ENCODE measurements at places on chromosomes 3 and 15.

DNA sequence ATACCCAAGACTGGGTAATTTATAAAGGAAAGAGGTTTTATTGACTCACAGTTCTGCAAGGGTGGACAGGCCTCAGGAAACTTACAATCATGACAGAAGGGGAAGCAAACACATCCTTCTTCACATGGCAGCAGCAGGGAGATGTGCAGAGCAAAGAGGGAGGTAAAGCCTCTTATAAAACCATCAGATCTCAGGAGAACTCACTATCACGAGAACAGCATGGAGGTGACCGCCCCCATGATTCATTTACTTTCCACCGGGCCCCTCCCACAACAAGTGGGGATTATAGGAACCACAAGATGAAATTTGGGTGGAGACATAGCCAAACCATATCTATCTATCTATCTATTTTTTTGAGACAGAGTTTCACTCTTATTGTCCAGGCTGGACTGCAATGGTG is 5.4 kb downstream of the GDPGP1 start:
- no peaks in the 10 kb centered on the region for H3K27me3 ChIP-seq
- H3K27ac ChIP-seq: no peak overlapping the region
- H3K4me1 ChIP-seq: peaks cover 9% of the 10 kb centered on the region

DNA sequence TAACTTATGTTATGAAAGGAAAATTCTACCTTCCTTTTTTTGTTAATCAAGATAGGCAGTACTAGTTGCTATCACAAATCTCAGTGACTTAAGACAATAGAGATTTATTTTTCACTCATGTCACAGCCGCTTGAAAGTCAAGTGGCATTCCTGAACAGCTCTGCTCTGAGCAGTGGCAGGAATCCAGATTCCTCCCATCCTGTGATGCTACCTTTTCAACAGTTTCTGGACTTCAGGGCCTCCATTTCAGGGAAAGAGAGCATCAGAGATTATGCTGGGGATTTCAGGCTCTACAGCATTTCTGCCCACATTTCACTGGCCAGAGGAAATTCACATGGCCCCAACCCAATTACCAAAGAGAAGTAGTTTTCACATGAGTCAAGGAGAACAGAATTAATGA is 83.4 kb downstream of the IL1RAP start:
- H3K36me3 ChIP-seq: no peaks in the 10 kb centered on the region
- no peak for DNase-seq
- H3K4me3 ChIP-seq: no peak overlapping the region

GRCh38 chr3:106678657-106679390 is 698.4 kb upstream of the CCDC54 start:
- no peaks in the 10 kb centered on the region for H3K4me1 ChIP-seq
- H3K27me3 ChIP-seq: peaks cover 36% of the 10 kb centered on the region
- no peaks in the 10 kb centered on the region for H3K36me3 ChIP-seq
- no peak for DNase-seq
- H3K4me3 ChIP-seq: no peak overlapping the region

- DNase-seq: no peak
- peaks cover 36% of the 10 kb centered on the region for H3K36me3 ChIP-seq
- H3K4me3 ChIP-seq: no peak overlapping the region
Observed at GRCh38 chr15:44541282-44541958, 4.5 kb downstream of the EIF3J start.

DNA sequence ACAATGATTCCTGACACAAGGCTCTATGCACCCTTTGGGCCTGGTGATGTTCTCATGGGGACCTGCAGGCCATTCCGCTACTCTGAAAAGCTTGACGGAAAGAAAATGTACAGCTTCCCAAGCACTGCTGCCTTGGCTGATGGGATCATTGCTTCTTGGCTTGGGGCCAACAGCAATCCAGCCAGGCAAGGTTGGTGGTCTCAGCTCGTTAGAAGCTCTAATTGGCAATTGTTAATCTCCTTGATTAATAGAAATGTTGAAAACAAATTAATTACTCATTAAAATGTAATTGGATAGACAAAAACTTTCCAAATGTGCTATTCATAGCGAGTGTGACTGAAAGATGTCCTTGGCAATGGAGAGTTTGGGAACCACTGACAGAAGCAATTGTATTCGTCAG is 16.3 kb upstream of the MYZAP start:
- no peak overlapping the region for H3K4me3 ChIP-seq
- H3K27ac ChIP-seq: no peak overlapping the region
- DNase-seq: no peak
- peaks cover 73% of the 10 kb centered on the region for H3K27me3 ChIP-seq

- H3K4me3 ChIP-seq: no peak overlapping the region
- no peaks in the 10 kb centered on the region for H3K4me1 ChIP-seq
- no peaks in the 10 kb centered on the region for H3K36me3 ChIP-seq
- no peak overlapping the region for H3K27ac ChIP-seq
Observed at GRCh38 chr3:187263270-187263669, 28.3 kb downstream of the MASP1 start.

- H3K4me1 ChIP-seq: no peaks in the 10 kb centered on the region
- no peaks in the 10 kb centered on the region for H3K36me3 ChIP-seq
- DNase-seq: no peak
- peaks cover 16% of the 10 kb centered on the region for H3K27me3 ChIP-seq
- no peak overlapping the region for H3K4me3 ChIP-seq
Observed at GRCh38 chr3:32821686-32822296, 4.0 kb downstream of the TRIM71 start.

- no peak for DNase-seq
- H3K27ac ChIP-seq: no peak overlapping the region
- H3K27me3 ChIP-seq: no peaks in the 10 kb centered on the region
- H3K4me3 ChIP-seq: no peak overlapping the region
- no peaks in the 10 kb centered on the region for H3K36me3 ChIP-seq
Observed at GRCh38 chr3:83218383-83219200, 1457.1 kb upstream of the GBE1 start.

DNA sequence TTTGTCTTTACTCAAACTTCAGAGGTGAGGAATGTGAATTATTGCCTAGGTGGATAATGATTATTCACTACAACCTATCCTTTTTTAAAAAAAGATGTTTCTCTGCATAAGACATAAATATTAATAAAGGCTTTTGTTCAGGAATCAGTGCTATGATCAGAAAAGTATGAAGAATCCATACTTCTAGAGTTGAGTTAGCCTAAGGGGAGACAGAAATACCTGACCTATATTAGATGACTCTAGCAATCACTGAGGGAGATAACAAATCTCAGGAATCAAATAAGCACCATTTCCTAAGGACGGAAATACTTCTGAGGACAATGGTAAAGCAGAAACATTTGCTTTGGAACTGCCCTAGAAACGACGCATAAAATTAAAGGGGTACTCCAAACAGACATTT is 763.8 kb downstream of the GBE1 start:
- no peak for DNase-seq
- H3K27ac ChIP-seq: no peak overlapping the region
- H3K4me3 ChIP-seq: no peak overlapping the region
- no peaks in the 10 kb centered on the region for H3K4me1 ChIP-seq
- H3K27me3 ChIP-seq: no peaks in the 10 kb centered on the region

GRCh38 chr3:135246027-135246426 is 451.0 kb downstream of the EPHB1 start:
- H3K27ac ChIP-seq: no peak overlapping the region
- H3K4me3 ChIP-seq: no peak overlapping the region
- H3K36me3 ChIP-seq: no peaks in the 10 kb centered on the region
- no peaks in the 10 kb centered on the region for H3K4me1 ChIP-seq
- no peak for DNase-seq

GRCh38 chr15:69499521-69500211 is 47.0 kb downstream of the RPLP1 start:
- DNase-seq: no peak
- peaks cover 5% of the 10 kb centered on the region for H3K4me1 ChIP-seq
- peaks cover 9% of the 10 kb centered on the region for H3K27me3 ChIP-seq
- H3K36me3 ChIP-seq: no peaks in the 10 kb centered on the region
- H3K27ac ChIP-seq: no peak overlapping the region
- no peak overlapping the region for H3K4me3 ChIP-seq

- H3K27me3 ChIP-seq: no peaks in the 10 kb centered on the region
- peaks cover 6% of the 10 kb centered on the region for H3K4me1 ChIP-seq
- H3K36me3 ChIP-seq: no peaks in the 10 kb centered on the region
- H3K27ac ChIP-seq: peak overlapping the region; percentile 34
- no peak overlapping the region for H3K4me3 ChIP-seq
Observed at GRCh38 chr3:177694316-177694715, 497.0 kb upstream of the TBL1XR1 start.

DNA sequence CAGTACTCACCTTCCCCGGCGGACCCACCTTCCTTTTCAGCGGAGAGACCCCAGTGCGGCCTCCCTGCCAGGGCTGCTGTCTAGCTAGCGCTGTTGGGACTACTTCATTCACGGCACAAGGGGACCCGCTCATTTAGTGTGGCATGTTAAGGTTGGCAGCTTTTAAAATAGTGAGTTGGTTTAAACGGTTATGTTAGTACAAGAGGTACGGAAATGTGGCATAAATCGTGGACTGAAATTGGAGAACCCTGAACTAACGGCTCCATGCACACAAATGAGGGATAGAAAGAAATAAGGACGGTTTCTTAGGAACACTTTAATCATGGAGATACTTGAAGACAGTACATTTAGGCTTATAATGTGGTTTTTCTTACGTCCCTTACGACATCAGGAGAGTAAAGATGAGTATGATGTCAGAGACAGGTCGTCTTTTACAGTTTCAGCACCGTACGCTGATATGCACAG is 752 bp downstream of the CEP63 start:
- peak overlapping the region; percentile 91 for H3K4me3 ChIP-seq
- peaks cover 24% of the 10 kb centered on the region for H3K36me3 ChIP-seq
- H3K27me3 ChIP-seq: no peaks in the 10 kb centered on the region
- peak overlapping the region; percentile 98 for H3K27ac ChIP-seq
- DNase-seq: no peak
- peaks cover 44% of the 10 kb centered on the region for H3K4me1 ChIP-seq

DNA sequence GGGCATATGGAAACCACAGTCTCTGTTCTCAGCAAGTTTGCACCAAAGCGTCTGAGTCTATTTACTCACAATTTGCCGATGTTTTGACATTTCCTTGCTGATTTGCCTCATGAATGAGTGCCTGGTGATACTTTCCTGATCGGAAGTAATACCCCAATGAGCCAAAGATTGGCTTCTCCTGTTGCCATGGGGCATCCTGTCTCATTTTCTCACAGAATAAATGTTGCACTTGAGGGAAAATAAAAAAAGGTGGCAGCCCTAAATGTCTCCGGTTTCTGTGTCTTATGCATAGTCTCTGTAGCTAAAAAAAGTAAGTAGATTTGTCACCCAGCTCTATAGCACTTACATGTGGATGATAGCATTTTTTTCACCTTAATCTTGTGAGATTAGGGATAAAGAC is 73.7 kb upstream of the CADPS start:
- H3K4me3 ChIP-seq: no peak overlapping the region
- no peaks in the 10 kb centered on the region for H3K27me3 ChIP-seq
- H3K27ac ChIP-seq: no peak overlapping the region
- no peaks in the 10 kb centered on the region for H3K36me3 ChIP-seq
- no peaks in the 10 kb centered on the region for H3K4me1 ChIP-seq
- DNase-seq: no peak

DNA sequence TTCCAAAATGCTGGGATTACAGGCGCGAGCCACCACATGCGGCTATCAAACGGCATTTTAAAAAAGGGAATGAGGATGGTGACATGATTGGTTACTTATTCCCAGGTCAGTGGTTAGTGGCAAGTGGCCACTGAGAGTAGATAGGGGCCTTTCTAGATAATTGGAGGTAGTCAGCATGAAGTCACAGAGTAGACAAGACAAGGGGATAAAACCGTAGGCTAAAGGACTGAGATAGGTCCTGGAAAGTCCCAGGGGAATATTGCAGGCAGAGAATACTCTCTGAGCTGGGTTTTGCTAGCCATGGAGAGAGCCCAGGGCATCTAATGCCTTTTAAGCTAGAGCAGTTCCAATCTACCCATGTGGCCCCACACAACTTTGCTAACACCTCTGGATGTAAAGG is 52.2 kb downstream of the KCNAB1 start:
- DNase-seq: no peak
- peaks cover 39% of the 10 kb centered on the region for H3K27me3 ChIP-seq
- peaks cover 2% of the 10 kb centered on the region for H3K36me3 ChIP-seq
- no peak overlapping the region for H3K27ac ChIP-seq

GRCh38 chr3:22858486-22858885 is 344.6 kb upstream of the UBE2E2 start:
- no peak overlapping the region for H3K4me3 ChIP-seq
- H3K36me3 ChIP-seq: no peaks in the 10 kb centered on the region
- no peak for DNase-seq
- H3K27me3 ChIP-seq: no peaks in the 10 kb centered on the region

- no peak overlapping the region for H3K4me3 ChIP-seq
- no peaks in the 10 kb centered on the region for H3K4me1 ChIP-seq
- H3K27ac ChIP-seq: no peak overlapping the region
Observed at GRCh38 chr15:78715434-78715833, 74.4 kb upstream of the CHRNB4 start.

GRCh38 chr3:187551416-187551815 is 118.8 kb downstream of the SST start:
- H3K4me1 ChIP-seq: no peaks in the 10 kb centered on the region
- H3K36me3 ChIP-seq: no peaks in the 10 kb centered on the region
- no peak overlapping the region for H3K4me3 ChIP-seq
- DNase-seq: no peak
- peaks cover 36% of the 10 kb centered on the region for H3K27me3 ChIP-seq

DNA sequence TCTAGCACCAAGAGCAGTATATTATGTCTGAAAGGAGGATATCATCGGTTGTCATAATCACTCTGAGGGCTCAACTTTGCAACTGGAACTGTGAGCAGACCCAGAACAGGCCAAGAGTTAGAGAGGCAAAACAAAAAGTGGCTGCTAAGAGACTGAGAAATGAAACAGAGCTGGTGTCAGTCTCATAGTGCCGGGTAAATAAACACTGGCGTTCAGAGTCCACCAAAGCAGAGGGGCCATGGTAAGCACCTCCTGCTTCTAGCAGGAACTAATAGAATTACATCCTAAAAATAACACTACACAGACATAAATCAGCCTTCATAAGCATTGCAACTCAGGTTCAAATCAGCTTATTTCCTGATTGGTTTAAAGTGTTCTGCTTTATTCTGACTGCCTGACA is 10.3 kb upstream of the IL12A start:
- H3K27ac ChIP-seq: no peak overlapping the region
- H3K4me3 ChIP-seq: no peak overlapping the region
- DNase-seq: no peak
- peaks cover 44% of the 10 kb centered on the region for H3K27me3 ChIP-seq
- no peaks in the 10 kb centered on the region for H3K4me1 ChIP-seq

GRCh38 chr3:113607219-113607596 is 74.9 kb downstream of the SIDT1 start:
- DNase-seq: no peak
- no peak overlapping the region for H3K4me3 ChIP-seq
- H3K4me1 ChIP-seq: peaks cover 18% of the 10 kb centered on the region
- H3K27me3 ChIP-seq: no peaks in the 10 kb centered on the region
- peak overlapping the region; percentile 41 for H3K27ac ChIP-seq

GRCh38 chr3:152197451-152197850 is 71.3 kb upstream of the MBNL1 start:
- H3K36me3 ChIP-seq: peaks cover 13% of the 10 kb centered on the region
- H3K4me1 ChIP-seq: peaks cover 73% of the 10 kb centered on the region
- H3K27ac ChIP-seq: peak overlapping the region; percentile 99
- DNase-seq: no peak

- H3K4me1 ChIP-seq: no peaks in the 10 kb centered on the region
- H3K36me3 ChIP-seq: no peaks in the 10 kb centered on the region
- H3K27me3 ChIP-seq: no peaks in the 10 kb centered on the region
- no peak overlapping the region for H3K4me3 ChIP-seq
- H3K27ac ChIP-seq: no peak overlapping the region
- no peak for DNase-seq
Observed at GRCh38 chr3:117398141-117398899, 688.7 kb downstream of the TUSC7 start.

- peaks cover 44% of the 10 kb centered on the region for H3K4me1 ChIP-seq
- no peak overlapping the region for H3K4me3 ChIP-seq
- H3K27me3 ChIP-seq: no peaks in the 10 kb centered on the region
- no peak for DNase-seq
Observed at GRCh38 chr15:90423801-90424319, 35.8 kb downstream of the IQGAP1 start.

Measured in central memory CD8-positive, alpha-beta T cell (primary cell).